ENCODE measurements at places on chromosomes 3 and 15. TPM values are rescaled to one million over a fixed set of nuclear protein-coding genes. Genes with fewer than 3 reads are reported as not detected.
A peak's percentile ranks its signal among the peaks of the same experiment; 100 is the strongest.

Gene CELSR3
- 0.16 TPM for total RNA-seq

Gene PLSCR5
- not detected for total RNA-seq

Gene CMC1
- 33.7 TPM for total RNA-seq

Gene TRIM59
- total RNA-seq = 0.19 TPM

Gene PIF1
- 0.35 TPM for total RNA-seq

Gene TAGLN3
- total RNA-seq = not detected

Gene BOC
- 7.4 TPM for total RNA-seq

Gene PRTG
- total RNA-seq = 0.67 TPM

- DNase-seq = no peak
Measured at GRCh38 chr15:69532066-69532465, 79.4 kb downstream of the RPLP1 start.

GRCh38 chr15:58361273-58361759 is 70.5 kb upstream of the LIPC start:
- DNase-seq = no peak

DNA sequence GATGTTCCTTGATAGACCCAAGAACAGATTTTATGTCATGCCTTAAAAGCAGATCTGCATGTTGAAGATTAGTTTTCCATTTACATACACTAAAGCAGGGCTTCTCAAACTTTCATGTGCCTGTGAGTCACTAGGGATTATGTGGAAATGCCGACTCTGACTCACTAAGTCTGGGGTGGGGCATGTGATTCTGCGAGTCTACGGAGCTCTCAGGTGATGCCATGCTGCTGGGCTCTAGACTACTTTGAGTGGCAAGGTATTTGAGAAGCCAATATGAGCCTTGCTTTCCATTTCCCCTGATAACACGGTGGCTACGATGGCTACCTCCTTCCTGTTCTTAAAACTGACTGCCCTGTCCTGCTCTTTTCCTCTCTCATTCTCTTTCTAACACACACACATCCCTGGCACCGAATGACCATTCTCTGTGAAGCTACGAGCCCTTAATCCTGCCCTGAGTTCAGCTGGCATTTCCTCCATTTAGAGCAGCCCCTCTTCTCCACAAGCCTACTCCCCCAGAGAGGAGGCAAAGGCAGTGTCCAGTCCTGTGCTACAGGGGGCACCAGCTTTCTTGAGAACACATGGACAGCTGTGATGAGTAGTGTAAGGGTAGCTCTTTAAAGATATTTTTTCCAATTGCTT is 39.7 kb upstream of the PYGO1 start:
- no peak for DNase-seq

DNA sequence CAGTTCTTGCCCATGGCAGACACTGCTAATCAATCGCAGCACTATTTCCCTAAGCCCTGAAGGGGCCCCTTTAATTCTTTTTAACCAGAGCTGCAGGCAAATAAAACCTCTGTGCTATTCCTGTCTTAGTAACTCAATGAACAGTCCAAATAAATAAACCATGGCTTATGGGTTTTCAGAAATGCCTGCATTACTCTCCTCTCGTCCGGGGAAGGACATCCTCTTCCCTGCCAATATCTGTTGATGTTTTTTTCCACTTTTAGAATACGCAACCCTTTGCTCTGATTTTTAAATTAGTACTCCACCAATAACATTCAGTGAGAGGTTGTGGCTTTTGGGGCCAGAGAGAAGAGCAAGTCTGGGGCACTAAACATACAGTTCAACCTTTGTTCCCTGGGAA is 35.2 kb upstream of the PRICKLE2 start:
- no peak for DNase-seq

DNA sequence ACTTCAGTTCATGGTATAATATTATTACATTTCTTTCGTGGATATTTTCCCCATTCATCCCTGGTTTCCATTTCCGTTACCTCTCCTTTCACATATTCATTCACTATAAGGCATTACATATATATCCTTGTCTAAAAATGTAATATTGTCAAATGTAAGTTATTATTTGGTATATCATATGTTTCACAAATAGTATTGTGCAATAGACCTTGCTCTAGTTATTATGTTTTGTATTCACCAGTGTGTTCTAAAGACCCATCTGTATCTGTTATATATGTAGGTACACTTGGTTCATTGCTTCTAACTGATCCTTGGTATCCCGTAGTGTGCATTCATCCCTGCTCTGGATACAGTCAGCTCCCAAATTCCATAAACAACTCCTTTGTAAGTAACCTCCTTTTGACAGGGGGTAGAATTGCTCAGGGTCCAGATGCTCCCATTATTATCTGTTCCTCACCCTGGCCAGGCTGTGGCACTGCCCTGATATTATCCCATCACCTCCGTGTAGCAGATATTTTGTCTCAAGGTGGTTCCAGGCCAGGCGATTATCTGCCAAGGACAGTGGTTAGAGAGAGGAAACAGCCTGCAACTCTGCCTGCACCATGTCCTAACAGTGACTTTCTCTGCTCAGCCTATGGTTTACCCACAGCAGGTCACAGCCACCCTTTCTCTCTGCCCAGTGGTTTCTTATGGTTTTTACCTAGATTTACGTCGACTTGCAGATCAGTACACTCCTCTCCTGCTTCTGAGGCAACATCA is 29.2 kb downstream of the PAQR9 start:
- no peak for DNase-seq

DNA sequence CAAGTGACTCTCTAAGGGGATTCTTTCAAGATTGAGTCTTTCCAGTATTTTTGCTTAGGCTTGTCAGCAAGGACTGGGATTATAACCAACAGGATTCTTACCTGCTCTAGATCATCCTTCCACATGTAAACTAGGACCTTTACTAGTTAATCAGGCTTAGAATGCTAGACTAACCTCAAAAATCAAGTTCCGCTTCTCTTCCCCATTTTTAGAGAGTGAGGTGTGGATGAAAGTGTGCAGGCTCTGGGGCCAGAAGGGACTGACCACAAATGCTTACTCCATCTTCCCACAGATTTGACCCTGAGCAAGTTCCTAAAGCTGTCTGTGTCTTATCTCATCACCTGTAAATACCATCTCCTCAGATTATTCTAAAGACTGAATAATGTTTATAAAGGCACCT is 89.5 kb upstream of the IL12A start:
- no peak for DNase-seq

DNA sequence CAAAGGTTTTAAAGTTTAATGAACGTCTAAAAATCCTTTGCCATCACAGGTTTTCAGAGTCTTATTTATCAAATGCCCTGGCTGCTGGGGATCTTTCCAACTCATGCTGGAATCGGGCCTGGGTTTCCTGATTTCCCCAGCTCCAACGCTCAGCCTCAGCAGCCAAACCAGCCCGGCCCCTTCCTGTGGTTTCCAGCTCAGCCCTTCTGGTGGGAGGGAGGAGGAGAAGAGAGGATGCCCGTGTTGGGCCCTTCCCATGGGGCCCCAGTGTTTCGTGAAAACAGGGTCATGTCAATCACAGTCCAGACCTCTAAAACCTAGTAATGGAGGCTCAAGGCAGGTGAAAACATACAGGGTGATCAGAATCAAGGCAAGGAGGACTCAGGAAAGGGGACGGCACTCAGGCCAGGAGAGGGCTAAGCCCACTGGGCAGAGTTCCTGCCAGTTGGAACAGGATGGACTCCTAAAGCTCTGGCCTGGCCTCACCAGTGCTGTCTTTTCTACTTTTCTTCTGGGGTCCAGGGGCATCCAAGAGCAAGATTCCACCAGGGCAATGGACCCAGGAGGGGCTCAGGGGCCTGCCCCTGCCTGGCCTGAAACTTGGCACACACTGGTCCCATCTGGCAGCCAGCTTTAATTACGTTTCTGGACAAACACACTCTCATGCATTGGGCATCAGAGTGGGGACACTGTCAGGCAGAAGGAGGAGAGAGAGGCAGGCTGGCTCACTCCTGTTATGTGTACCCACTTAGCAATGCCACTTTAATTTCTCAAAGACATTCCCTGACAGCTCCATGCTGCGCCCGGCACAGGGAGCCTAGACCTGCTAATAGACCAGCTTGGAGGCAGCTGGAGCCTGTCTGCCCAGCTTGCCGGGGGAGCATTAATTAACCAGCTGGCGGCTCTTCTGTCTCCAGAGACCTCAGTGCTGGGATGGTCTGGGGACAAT is 194.6 kb downstream of the FAM43A start:
- DNase-seq = peak; percentile 87

DNA sequence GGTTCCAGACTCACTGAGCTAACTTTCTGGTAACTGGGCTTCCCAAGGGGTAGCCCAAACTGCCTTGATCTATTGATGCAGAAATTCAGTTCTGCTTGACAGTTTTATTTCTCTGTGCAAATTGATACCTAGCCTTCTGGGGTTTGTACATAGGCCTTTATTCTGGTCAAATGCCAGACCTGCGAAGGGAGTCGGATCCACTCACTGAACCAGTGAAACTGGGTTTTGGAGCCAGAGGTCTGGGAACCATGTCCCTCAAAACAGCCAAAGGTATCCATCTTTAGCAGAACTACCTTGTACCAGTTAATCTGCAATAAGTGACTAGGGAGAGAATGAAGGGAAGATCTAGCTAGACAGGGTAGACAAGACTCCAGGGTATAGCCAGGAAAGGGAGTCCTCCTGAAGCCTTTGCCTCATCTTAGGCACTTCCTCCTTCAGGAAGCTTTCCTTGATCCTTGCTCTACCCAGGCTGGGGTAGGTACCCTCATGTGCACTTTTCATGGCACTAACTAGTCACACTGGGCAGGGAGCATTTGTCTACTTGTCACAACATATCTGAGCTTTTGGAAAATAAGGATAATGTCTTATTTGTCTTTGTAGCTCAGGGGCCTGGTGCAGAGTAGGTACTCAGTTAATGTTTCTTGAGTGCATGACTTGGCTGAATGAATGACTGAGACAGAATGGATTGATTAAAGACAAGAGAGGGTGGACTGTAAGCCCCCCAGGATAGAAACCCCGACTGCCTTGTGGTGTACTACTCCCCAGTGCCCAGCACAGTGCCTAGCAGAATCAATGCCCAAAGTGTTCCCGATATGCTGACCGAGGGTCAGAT is 1.4 kb upstream of the SNX33 start:
- no peak for DNase-seq

DNA sequence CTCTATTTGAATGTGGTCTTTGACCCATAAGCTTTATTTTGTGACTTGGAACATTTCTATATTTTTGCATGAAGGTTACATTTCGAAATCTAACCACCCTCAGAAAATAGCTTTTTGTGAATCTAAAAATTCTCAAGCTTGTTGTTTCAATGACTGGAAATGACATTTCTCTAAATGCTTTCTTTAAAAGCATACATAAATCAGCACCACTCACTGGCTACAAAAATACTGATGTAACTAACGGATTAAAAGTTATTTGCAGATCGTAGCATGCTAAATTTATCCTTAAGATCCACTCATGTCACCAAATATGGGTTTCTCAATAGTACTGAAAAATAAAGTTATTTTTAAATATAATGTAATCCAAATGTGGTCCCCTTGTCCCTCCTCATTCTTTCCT is 55.2 kb upstream of the ACAN start:
- no peak for DNase-seq

DNA sequence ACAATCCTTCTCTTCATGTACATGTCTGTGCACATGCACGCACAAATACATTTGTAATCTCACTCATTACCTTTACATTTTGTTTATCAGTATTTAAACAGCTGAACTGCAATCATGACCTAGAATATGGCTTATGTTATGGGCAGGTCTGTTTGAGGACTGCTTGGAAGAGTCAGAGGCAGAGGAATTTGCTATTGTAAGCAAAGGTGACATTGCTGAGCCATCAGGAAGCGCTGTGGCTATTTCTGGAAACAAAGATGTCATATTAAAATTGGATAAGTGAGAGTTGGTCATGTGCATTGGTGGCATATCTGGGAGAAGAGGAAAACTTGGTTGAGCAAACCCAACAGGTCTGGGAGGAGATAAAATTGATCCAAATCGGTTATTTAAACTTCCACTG is 41.6 kb downstream of the USF3 start:
- DNase-seq = no peak

- no peak for DNase-seq
Measured at GRCh38 chr15:67444100-67444499, 76.8 kb upstream of the C15orf61 start.

DNA sequence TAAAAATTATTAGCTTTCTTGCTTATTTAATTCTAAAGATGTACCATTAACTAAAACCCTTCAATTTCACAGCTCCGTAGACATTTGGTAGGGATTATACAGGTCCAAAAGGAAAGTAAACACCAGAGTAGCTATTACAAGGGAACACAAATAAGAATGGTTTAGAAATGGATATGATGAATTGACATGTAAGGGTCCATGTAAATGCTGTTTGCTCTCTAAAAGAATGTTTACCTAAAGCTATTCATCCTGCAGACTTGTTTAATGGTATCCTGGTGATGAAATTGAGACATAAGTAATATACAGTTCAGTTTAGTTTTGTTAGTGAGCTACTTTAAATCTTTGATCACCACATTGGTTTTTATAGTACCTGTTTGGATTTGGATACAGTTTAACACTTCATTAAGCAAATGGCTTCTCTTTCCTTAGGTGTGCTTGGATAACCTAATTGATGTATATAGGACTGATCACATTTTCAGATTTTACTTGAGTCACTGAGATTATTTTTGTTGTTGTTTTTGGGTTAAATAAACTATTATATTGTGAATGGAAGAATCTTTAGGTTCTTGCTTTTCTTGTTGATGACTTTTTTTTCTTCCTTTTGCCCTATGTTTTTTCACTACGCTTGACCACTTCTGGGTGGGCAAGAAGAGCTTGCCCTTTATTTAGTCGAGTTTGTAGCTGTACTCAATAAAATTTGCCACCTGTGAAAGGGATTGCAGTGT is 115.4 kb downstream of the TCF12 start:
- DNase-seq = no peak

DNA sequence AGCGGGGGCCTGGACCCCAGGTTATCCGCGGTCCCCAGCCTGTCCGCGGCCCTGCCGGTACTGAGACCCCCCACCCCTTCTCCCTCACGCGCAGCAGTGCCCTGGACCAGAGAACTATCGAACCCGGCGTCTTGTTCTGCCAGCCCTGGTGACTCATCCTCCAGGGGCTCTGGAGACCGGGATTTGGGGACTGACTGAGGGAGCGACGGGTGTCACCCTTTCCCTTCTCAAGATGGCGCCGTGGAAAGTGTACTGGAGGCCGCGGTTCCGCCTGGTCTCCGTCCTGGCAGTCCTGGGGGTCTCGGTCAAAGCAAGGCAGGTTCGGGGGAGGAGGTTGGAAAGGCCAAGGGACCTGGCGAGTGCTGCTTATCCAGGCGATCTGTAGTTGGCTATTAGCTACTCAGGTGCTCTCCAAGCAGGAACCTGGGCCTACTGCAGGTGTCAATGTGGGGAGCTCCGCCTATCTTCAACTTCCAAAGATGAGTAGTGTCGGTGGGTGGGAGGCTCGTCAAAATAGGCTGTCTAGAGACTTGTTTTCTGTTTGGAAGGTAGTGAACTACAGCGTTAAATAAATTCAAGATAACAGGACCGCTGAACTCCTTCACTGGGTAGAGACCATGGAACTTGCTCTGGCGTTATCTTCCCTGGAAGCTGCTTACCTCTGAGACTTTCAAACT is 790 bp downstream of the RAB5A start:
- DNase-seq = peak; percentile 58

DNA sequence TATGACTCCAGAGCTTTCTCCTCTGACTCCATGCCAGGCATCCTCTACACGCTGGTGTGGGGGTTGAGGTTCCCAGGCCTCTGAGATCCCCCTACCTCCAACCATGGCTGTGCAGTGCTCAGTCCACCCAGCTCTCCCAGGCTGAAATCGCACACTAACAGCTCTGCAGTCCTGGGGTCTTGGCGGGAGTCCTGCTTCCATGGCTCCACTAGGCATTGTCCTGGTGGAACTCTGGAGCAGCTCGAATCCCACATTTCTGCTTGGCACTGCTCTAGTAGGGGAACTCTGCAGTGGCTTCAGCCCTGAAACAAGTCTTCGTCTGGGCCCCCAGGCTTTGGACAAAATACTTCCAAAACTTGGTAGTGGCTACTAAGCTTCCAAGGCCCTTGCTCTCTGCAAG is 50.7 kb downstream of the ROPN1B start:
- DNase-seq = no peak
